ENCODE measurements at places on chromosomes 11 and 22.

DNA sequence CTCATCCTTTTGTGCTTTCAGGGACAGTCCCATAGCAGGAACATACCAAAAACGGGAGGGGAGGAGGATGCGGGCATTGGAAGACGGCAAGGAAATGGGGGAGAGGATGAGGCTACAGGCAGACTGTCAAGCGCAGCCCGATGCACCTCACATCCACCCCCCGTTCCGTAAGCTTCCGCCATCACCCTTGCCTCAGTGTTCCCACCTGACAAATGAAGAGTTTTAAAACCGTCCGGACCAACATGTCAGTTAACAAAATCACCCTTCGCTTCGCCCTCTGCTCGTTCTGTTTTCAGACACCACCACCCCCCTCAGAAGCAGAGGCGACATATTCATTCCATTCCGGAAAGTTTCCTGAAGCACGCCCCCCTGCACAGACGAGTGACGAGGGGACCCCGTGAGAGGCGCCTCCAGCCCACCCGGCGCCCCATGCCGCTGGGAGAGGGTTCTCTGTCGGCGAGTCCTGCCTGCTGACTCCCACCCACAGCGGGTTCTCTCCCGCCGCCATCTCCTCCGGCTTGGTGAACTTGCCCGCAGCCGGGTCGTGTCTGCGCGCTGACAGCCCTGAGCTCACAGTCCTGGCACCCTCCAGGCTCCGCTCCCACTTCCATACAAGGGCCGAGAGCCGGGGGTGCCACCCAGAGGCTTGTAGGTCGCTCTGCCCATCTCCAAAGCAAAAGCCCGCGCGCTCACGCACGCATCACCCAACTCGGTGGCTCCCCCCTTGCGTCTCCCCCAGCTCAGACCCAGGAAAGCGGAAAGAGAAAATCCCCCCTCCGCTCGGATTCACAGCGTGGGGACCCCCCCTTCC is 1.5 kb downstream of the IGSF9B start:
- DNase-seq = no peak

DNA sequence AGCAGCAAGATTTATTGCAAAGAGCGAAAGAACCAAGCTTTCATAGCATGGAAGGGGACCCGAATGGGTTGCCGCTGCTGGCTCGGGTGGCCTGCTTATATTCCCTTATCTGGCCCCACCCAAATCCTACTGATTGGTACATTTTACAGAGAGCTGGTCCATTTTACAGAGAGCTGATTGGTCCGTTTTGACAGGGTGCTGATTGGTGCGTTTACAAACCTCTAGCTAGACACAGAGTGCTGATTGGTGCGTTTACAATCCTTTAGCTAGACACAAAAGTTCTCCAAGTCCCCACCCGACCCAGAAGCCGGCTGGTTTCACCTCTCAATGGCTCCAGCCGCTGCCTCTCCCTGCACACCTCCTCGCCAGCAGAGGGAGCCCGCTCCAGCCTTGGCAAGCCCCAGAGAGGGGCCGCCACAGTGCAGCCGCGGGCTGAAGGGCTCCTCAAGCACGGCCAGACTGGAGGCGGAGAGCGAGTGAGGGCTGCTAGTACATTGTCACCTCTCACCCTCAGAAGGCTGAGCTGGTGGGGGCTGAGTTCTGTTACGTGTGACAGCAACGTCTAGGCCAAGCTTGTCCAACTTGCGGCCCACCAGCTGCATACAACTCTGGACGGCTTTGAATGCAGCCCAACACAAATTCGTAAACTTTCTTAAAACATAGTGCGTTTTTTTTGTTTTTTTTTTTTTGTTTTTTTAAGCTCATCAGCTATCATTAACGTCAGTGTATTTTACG is 8.7 kb downstream of the PTH start:
- peak; percentile 78 for DNase-seq

- no peak for DNase-seq
Observed at GRCh38 chr22:30246814-30247376, 336 bp upstream of the LIF start.

DNA sequence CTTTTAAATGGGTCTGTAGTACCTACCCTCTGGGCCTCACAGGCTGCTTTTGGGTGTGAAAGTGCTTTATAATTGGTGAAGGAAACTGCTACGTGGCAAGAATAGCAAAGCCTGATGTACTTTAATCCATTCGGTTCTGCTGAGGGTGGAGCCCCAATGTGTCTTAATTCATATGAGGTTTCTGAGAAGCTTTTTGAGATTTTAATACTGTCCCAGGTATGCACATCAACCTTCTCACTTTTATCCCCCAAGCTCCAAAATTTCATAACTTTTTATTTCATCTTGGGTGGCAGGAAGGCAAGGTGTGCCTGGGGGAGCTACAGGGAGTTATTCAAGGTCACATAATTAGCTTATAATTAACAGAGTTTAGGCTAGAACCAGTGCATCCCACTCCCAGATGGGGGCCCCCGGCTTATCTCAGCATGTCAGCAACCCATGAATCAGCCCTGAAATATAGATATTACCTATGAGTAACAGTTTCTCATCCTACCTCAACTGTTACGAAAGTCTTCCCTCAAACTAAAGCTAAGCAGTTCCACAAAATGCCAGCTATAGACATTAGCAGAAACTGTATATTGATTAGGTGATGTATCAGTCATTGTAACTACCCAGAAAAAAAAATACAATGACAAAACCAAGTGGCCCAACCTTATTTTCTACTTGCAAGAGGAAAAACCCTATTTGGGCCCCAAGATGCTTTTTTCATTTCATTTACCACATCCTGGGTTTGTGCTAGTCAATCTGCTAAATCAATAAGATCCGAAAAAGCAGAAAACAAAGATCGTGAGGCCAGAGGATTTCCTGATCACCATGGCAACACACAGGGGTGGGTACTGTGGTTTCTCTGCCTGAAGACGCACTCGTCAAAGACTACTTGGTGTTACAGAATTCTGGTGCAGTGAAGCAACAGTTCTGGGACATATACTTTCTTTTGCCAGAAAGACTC is 26.7 kb downstream of the CD44 start:
- no peak for DNase-seq

- DNase-seq = peak; percentile 92
Observed at GRCh38 chr22:28822930-28823551, 22.7 kb upstream of the XBP1 start.

GRCh38 chr11:128685402-128686020 is 8.4 kb upstream of the FLI1 start:
- DNase-seq = no peak

DNA sequence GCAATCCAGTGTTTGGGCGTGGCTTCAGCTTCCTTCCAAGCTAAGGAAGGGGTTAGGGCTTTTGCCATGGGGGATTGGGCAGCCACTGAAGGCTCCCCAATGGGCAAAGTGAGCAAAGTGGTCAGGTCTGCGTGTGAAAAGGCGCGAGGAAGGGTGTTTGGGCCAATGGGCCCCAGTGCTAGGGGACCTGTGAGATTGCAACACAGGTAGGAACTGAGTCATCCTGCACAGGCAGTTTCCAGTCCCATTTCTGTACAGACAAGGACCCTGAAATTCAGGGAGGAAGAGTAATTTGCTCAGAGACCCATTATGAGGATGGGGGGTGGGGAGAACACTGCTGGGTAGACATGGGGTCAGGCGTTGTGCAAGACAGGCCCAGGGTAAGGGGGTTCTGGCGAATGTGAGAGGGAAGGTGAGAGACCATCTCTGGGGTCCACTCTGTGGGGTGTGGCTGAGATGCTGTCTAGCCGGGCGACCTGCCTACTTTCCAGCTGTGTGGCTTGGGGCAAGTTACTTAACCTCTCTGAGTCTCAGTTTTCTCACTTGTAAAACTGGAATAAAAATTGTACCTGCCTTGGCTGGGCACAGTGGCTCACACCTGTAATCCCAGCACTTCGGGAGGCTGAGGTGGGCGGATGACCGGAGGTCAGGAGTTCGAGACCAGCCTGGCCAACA is 7.3 kb downstream of the CCDC88B start:
- DNase-seq = no peak

GRCh38 chr11:46216019-46216764 is 61.3 kb upstream of the CREB3L1 start:
- no peak for DNase-seq

DNA sequence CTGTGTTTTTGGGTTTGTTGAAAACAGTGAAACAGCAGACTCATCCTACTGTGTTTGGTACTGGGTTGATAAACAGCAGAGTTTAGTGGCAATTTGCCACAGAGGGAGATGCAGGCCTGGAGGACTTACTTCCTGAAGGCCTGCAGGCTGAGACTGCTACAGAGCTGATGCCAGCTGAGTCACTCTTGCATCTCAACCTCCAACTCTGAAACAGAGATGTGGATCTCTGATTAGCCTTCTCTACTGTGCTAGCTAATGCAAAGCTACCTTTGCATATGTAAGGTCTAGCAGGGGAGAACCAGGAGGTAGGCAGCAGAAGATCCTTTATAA is 14.3 kb downstream of the ATP5MG start:
- DNase-seq = no peak

- no peak for DNase-seq
Observed at GRCh38 chr11:28566339-28567089, 458.3 kb downstream of the METTL15 start.

GRCh38 chr11:34719303-34719848 is 98.5 kb downstream of the EHF start:
- DNase-seq = no peak

DNA sequence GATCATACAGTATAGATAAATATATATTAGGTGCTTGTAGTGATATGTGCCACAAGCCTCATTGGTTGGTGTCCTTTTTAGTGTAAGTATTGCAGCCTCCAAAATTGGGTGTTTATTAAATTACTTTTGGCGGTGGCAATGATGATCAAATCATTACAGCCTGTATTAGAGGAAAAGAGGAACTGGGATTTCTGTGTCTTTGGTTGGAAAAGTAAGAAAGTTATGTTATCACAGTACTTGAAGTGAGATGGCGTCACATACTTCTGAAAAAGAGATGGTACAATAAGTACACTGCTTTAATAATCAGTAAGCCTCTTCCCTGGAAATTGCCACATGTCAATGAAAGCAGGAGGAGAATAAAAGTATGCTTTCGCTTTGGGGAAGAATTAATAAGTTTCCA is 523 bp upstream of the MPZL3 start:
- no peak for DNase-seq

DNA sequence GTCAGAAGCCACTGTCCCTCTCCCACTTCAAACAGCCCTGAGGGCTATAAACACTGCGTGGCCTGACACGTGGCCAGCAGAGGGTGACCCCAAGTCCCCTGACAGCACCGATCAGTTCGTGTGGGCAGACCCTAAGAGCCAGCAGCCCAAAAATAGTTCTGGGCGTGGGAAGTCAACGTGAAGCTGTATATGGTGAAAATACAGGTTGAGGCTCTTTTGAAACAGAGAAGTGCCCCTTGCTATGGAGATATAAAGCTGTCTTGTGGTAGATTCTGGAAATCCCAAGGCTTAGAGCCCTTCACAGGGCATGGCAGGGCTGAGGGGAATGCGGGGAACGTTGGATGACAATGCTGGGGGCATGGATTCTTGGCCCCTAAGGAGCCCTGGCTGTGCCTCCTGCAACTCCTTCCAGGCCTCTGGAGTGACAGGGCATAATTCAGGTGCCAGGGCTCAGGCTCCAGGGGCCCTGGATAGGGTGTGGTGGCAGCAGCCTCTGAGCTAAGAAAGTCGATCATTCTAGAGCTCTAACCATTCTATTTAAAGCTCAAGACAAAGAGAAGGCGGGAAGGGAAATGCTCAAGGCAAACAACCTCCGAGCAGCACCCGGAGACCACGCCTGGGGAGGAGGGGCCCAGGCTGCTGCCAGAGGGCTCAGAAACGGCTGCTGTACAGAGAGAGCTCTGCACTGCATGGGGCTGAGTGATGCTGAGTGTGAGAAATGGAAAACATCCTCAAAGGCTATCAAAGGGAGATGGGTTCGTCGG is 60.4 kb upstream of the CD5 start:
- no peak for DNase-seq

- no peak for DNase-seq
Observed at GRCh38 chr11:28146123-28146751, 38.0 kb downstream of the METTL15 start.

GRCh38 chr11:114074546-114075343 is 15.2 kb downstream of the ZBTB16 start:
- no peak for DNase-seq

DNA sequence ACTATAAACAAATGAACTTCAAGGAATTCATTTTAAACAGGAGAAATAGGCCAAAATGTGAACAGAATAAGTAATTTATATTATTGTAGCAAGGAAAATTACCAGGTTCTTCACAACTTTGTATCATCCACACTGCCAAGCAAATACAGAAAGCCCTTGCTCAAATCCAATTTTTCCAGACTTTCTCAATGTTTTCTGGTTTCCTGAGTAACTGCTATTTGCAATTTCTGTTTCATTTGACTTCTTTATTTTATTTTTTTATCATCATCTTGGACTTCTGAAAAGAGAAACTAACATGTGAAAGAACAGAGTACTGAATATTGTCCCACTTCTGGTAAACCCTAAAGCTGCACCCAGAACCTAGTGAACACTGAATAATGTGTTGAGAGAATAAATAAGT is 61.0 kb downstream of the SLC1A2 start:
- DNase-seq = no peak

GRCh38 chr11:34036456-34036855 is 15.1 kb upstream of the CAPRIN1 start:
- no peak for DNase-seq

GRCh38 chr11:88175569-88176075 is 379 bp upstream of the RAB38 start:
- DNase-seq = no peak

DNA sequence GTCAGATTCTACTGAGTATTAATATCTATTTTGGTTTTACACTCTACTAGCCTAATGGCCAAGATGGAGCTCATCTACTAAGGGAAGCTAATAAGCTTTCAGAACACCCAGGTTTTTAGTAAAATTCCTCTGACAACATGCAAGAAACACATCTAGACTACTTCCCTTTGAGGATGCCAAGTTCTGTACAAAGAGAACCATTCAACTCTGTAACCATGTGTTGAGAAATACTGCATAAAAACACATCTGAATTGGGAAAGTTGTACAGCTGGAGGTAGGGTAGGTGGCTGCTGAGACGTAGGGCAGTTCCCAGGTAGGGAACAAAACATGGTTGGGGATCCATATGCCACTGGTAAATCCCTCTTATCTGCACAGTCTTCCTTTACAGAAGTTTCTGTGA is 66.2 kb downstream of the SC5D start:
- DNase-seq = no peak

DNA sequence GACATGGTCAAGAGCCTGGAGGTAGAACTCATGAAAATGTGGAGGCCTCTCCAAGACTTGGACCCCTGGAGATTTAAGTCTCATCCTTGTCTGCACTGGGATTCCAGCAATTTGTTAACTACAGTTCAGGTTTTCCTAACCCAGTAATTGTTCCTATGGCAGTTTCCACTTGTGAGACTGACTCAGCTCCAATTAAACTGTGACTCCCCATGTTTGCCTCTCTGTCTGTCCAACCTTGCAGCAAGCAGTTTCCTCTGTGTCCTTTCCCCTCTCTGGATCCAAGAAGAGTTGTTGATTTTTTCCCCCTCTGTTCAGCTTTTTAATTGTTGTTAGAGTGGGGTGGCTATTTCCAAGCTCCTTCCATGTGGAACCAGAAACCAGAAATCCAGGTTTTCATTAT is 16.2 kb upstream of the ARHGAP20 start:
- no peak for DNase-seq

All from NCI-H1930 (cell line).